NCI-H146 (cell line): ENCODE measurements at places on chromosomes 7 and 10.

GRCh38 chr10:69783515-69783914, 18.2 kb upstream of the COL13A1 start:
- DNase-seq, result no peak

- DNase-seq, result no peak
Observed at GRCh38 chr10:28200775-28201174, 102.1 kb downstream of the MPP7 start.

GRCh38 chr10:6233725-6234277, 31.1 kb downstream of the PFKFB3 start:
- DNase-seq, result no peak

DNA sequence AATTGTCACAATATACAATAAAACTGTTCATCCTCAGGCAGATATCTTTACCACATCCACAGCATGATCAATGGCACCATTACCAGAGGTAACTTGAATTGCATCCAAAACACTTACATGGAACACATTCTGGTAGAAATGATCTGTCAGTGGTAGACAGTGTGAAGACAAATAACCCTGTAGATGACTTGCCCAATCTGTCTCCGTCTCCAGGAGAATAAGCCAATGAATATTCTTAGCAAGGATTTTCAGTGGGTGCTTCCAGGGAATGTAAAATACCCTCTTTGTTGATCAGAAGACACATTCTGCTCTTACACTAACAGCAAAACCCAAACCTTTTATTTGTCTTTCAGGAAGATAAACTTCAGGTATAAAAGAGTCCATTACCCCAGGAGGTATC, 43.8 kb downstream of the VWC2 start:
- no peak for DNase-seq

GRCh38 chr7:158410720-158411119, 176.9 kb downstream of the PTPRN2 start:
- DNase-seq, result no peak

GRCh38 chr10:132395704-132396493, 1.1 kb upstream of the PWWP2B start:
- peak; percentile 24 for DNase-seq

DNA sequence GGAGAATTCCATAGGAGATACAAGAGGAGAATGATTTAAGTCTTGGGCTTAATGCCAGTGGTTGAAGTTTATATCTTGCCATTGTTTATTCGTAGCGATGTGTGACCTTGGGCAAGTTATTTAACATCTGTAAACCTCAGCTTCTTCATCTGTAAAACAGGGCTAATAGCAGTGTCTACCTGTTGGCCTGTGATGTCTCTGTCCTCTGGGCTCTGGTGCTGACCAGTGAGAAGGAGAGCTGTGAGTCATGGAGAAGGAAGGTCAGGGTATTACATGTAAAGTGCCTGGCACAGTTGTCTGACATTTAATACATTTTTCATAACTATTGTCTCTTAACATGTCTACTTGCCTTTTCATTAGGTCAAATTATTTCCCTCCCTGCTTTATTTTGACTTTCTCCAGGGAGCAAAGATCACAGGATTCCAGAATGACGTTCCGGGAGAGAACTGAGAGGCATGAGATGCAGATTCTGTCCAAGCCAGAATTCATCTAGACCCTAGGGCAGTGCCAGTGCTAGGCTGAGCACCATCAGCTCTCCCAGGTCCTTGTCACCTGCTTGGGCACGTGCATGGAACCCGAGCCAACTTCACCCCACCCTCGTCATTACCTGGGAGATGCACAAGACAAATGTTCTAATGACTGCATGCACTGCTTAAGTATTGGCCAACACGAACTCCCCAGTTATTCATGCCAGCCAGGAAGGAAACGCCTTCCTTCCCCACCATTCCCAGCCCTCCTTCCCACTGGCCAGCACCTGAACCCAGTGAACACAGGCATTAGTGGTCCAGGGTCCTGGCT, 187.9 kb downstream of the DPY19L1 start:
- no peak for DNase-seq

- DNase-seq, result no peak
Observed at GRCh38 chr10:12606461-12606860, 257.1 kb downstream of the CAMK1D start.

- no peak for DNase-seq
Observed at GRCh38 chr7:140310337-140311002, 87.9 kb downstream of the SLC37A3 start.

- no peak for DNase-seq
Observed at GRCh38 chr7:30390736-30391636, 87.6 kb downstream of the NOD1 start.
